Stimulated activated CD4-positive, alpha-beta T cell treated with anti-CD3 and anti-CD28 coated beads, TNF-alpha, amount 100 ng/mL, for 24 hours (primary cell): ENCODE measurements at places on chromosomes 7 and 10.

DNA sequence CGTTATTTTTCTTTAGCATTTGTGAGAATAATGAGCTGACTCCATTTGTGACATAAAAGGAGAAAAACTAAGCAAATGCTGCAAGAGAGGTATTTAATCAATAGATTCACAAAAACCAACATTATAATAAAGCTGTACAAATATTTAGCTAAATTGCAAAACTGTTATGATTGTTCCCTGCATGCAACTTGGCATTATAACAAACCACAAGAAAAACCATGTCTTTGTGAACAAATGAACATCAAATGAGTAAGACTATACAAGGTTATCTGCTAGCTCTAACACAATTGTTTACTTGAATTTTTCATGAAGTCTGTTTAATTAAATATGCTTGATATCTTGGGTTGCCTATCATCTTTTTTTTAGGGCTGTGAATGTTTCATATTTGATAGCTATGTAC is 50.8 kb upstream of the PPP1R9A start:
- DNase-seq: no peak

DNA sequence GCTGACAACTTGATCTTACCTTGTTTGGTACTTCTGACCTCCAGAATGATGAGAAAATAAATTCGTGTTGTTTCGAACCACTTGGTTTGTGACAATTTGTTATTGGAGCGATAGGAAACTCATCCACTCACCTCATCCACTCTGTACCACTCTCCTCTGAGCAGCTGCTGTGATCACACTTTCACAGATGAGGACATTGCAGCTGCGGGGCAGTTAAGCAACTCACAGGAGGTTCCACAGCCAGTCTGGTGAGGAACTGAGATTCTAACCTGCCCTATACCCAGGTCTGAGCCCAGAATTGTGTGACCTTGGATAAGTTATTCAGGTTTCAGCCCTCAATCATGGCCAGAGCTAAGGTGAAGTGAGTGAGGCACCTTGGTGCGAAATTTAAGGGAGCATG is 35.2 kb downstream of the BTBD16 start:
- DNase-seq: no peak

DNA sequence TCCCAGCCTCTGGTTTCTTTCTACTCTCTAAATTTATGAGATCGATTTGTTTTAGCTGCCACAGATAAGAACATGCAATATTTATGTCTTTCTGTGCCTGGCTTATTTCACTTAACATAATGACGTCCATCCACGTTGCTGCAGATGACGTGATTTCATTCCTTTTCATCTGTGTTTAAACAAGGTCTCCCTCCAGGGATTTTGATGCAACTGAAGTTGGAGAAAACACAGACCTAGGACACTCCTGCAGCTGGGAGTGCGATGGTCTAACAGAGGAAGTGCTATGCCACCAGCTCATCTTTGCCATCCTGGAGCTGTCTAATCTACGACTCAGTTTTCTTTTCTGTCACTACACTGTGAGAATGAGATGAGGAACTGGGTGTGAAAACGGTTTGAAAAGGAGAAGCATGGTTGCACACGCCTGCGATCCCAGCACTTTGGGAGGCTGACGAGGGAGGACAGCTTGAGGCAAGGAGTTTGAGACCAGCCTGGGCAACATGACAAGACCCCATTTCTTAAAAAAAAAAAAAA is 1.5 kb upstream of the KCTD7 start:
- no peak for DNase-seq

DNA sequence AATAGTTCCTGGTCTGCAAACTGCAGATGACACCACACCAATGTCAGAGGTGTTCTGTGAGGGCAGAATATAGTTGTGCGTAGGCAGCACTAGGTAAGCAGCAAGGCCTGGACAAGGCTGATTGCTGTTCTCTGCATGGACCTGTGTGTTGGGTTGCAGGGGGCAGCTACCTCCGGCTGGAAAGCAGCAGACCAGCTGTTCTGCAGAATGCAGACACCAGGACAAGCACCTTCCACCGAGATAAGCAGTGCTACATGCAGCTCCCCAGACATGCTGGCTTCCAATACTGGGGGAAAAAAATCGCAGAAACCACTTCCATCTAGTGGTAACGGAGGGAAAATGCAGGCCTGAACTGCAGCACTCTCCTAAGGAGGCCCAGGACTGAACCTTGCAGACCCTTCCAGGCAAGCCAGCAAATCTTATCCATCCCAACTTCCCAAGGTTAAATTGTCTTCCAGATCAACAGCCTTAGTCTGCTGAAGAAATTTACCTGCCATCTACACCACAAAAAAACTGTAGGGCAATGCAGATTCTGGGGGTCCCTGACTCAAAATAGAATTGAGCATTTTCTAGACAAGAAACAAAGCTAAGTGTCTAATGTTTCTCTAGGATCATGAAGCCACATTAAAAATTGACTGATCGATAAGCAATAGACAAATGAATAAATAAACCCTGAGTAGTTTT is 50.5 kb upstream of the COBL start:
- no peak for DNase-seq

DNA sequence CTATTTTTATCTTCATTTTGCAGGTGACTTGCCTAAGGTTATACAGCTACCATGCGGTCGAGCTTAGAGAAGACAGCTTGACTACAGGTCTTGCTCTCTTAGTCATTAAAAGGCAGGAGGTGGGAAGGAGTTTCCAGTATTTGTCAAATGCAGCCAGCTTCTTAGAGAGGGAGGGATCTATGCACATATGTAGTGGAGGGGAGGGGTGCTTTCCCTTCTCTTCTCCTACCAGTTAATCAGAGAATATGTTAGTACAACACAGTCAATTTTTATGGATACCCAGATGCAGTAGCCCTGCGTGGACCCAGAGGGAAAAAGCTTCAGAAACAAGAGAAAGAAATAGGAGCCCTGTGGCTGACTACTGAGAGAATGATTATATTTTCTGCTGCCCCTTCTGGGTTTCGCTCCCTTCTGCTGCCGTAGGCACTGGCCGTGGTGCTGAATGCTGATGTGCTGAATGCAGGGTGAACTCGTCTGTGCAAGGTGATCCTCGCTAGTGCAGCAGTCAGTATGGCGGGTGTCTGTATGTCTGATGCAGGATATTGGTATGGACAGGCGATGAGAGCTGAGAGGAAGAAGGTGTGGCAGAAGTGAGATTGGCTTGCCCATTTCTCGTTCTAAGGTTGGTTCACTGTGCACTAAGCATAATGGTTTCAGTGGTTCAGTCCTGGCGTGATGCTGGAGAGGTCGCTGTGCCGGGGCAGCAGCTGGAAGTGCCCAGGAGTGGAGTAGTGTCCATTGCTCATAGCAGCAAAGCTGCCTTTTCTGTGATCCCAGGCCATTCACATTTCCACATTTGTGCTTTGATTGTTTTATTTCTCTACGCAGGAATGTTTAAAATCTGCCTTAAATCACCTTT is 189.2 kb upstream of the PODXL start:
- DNase-seq: no peak

DNA sequence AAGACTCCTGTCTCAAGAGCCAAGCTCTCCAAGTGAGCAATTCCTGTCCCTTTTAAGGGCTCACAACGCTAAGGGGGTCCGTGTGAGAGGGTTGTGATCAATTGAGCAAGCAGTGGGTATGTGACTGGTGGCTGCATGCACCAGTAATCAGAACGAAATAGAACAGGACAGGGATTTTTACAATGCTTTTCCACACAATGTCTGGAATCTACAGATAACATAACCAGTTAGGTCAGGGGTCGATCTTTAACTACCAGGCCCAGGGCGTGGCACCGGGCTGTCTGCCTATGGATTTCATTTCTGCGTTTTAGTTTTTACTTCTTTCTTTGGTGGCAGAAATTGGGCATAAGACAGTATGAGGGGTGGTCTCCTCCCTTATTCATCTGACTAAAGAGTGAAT is 54.9 kb upstream of the SP4 start:
- DNase-seq: no peak

DNA sequence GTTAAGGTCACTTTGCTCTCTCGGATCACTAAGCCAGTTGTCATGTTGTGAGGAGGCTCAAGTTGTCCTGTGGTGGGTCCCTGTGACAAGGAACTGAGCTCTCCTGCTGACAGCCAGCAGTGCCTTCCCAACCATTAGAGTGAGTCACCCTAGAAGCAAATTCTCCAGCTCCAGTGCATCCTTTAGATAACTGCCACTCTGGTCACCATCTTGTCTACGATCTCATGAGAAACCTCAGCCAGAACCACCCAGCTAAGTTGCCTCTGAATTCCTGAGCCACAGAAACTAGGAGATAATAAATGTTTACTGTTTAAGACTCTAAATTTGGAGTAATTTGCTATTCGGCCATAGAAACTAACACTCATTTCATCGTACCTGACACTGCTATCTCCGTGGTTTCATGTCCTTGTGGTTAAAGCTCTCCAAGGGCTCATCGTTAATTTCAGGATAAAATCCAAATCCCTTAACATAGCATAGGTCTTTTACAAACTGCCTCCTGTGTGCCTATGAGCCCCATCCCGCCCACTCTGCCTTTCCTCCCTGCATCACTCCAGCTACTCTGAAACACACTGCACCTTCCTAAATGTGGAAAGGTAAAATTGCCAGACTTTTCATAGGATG is 56.5 kb upstream of the WIPF3 start:
- no peak for DNase-seq

DNA sequence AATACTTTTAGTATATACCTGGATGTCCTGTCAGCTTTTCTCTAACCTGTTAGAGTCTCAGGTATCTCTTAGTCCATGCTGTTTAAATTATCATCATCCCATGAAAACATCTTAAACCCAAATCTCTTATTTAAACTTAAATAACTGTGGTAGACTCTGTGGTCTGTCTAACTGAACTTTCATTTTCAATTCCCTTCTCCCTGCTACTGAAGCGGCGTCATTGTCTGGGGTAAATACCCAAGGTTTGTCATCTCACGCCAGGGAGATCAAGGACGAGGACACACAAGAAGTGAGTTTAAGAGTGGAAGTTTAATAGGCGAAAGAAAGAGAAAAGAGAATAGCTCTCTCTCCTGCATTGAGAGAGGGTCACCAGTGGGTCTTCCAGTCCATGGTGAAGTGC is 804.4 kb upstream of the CELF2 start:
- no peak for DNase-seq

- DNase-seq: no peak
These were observed 90.3 kb downstream of the GLCCI1 start for GRCh38 chr7:8058852-8059251.

DNA sequence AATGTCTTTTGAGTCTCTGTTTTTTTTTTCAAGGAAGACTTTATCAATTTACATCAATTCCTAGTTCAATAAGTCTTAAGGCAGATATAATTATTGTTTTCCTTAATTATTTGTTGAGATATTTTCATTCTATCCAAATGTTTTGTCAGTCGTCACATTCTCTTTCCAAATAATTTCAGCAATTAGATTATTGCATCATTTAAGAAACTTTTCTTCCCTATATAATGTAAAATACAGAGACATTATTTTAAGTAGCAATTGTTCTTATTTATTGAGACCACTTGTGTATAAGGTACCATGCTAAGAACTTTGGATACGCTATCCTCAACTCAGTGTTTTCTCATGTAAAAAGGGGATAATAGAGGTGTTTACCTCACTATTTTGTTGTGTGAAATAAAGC is 38.1 kb upstream of the GNAT3 start:
- DNase-seq: no peak

DNA sequence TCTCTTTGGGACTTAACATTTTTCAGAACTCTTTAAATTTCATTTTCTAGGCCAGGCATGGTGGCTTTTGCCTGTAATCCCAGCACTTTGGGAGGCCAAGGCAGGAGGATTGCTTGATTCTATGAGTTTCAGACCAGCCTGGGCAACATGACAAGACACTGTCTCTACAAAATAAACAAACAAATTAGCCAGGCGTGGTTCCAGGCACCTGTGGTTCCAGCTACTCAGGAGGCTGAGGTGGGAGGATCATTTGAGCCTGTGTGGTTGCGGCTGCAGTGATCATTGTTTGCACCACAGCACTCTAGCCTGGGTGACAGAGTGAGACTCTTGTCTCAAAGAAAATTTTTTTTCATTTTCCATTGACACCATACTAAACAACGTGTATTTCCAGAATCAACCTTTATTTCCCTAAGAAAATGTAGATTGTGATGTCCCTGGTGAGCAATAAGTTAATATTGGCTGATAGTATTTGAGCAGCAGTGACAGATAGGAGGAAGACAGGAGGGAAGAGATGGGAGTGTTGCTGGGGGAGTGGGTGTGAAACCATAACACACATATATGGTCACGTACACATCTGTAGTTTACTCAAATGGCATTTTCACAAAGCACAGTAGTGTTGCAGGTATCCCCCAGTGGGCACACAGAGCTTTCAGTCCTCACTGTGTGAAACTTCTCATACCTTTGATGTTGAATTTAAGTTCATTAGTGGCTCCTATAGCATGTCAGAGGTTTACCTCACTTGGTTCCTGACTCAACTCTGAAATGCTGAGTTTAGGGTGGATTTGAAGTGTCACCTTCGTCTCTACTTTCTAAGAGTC is 205.6 kb downstream of the AUTS2 start:
- DNase-seq: no peak

DNA sequence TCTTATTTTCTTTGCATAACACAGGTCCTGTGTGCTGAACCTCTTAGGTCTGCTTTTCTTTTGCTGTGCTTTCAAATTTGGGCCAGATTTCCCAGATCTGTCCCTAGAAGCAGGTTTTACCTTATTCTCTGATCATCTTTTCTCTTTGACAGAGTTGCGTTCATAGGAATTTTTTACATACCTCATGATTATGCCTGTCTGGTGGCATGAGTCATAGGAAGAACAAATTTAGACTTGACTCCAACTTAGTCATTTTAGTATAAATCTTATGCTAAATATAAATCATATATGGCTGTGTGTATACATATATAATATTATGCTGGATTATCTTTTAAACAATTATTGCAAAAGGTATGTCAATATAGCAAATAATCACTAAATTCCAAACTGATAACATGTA is 1038.9 kb downstream of the GRM8 start:
- no peak for DNase-seq

DNA sequence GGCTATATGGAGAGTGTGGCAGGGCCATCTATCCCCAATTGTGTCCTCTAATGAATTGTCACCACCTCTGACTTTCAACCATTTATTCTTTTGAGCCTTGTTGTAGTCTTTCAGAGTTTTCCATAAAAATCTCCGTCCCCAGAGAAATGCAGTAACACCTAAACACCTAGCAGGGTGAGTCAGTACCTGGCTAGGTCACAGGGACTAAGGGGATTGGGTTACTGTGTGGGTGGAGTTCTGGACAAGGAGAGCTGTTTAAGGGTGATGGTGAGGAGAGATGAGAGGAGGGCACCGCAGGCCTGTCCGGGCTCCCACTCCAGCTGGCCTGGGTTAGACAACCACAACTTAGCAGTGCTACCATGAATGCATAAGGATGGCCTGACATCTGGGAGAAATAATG is 186.2 kb upstream of the LYZL1 start:
- DNase-seq: no peak

DNA sequence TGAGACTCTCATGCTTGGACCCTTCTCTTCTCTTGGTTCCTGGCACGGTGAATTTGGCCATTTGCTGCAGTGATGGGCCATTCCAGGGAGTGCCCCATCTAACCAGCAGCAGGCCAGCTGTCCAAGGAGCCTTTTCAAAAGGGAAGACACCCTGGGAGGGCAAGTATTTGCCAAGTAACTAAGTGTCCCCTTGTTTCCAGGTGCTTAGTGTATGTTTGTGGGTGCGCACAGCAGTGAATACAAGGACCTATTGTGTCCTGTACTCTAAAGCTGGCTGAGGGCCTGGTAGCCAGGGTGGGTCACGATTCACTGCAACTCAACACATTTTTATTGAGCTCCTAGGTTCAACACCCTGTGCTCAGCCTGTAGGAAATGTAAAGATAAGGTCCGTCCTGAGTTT is 348.8 kb downstream of the RNLS start:
- DNase-seq: no peak
